ENCODE measurements at places on chromosomes 13 and 19.
A peak's percentile ranks its signal among the peaks of the same experiment; 100 is the strongest.

DNA sequence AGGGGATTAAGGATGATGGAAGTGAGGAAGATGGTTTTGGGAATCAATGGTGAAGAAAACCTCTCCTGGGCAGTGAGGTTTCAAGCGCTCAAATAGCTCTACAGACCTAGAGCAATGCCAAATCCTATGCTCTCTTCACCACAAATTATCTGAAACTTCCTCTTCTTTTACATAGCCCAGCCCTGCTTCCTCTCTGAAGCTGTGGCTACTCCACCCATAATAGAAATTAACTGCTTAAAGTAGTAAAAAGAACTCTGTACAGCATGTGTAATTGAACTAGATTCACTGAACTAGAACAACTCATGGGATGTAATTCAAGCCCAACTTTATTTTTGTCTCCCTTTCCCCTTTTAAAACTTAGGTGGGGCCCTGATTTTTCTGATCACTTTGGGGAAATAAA, 20.4 kb upstream of the IFT88 start:
- DNase-seq: no peak

DNA sequence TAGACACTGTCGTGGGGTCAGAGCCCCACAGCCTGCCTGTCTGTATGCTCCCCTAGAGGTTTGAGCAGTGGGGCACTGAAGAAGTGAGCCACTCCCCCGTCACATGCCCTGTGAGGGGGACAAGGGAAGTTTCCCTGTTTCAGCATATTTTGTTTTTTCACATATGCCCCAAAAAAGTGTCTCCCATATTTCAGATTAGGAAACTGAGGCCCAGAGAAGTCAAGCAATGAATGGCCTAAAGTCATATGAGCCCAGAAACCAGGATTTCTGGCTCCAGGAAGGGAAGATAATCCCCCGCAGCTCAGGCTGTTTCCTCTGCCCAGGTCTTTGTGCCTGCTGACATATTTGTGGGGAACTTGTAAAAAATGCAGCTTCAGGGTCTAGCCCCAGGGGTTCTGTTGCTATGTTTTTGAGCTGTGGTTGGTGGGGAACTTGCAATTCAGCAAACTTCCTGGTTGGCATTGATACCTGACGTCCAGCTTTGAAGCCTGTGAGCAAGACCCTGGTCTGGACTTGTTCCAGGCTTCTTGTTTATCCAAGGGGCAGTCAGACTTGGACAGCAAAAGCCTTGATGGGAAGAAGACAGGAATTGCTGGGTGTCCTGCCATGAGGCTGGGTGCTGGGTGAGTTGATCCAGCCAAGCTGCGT, 9.5 kb downstream of the RASL11A start:
- no peak for DNase-seq

DNA sequence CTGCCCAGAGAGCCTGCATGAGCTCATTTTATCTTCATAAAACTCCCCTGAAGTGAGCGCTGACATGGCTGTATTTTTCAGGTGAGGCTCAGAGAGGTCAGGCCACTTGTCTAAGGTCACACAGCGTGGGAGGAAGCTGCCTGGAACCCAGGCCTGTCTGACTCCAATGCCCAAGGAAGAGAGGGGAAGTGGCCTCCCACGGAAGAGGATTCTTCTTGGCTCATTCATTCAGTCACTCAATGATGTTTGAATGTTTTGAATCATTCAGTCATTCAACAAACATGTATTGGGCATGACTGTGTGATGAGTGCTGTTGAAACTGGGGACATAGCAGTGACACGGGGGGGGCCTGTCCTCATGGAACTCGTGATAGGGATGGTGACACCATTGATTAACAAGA, 12.0 kb downstream of the ACTL9 start:
- DNase-seq: no peak

DNA sequence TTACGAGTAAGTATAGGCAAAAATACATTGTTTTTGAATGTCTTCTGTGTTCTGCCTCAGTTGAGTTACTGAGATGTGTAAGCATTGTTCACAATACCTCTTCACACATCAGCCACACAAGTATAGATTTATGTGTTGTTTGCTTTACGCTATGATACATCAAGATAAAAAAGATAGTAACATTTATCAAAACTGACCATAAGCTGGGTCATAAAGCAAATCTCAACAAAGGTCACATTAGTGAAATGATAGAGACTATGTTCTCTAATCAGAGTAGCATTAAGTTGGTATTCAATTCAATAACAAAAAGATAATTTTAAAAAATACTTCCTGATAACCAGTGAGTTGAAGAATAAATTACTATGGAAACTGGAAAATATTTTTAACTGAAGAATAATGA, 127.5 kb downstream of the ZAR1L start:
- DNase-seq: no peak

DNA sequence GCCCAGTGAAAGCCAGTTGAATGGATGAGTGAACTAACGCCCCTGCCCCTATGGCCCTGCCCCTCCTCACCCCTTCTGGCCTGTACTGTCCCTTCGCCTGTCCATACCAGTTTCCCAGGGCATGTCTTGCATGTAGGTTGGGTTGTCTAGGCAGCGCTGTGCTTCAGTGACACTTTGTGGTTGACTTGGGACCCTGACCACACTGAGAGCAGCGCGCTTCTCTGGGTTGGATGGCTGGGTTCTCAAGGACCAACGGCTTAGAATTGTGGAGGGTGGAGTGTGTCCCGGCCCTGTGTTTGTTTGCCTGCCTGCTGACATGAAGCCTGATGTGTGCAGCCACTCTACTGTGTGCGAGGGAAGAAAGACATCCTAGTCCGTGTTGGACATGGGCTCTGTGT, 15.8 kb downstream of the GATAD2A start:
- DNase-seq: no peak

- DNase-seq: no peak
Measured at GRCh38 chr13:101618440-101619187, 166.1 kb downstream of the ITGBL1 start.

DNA sequence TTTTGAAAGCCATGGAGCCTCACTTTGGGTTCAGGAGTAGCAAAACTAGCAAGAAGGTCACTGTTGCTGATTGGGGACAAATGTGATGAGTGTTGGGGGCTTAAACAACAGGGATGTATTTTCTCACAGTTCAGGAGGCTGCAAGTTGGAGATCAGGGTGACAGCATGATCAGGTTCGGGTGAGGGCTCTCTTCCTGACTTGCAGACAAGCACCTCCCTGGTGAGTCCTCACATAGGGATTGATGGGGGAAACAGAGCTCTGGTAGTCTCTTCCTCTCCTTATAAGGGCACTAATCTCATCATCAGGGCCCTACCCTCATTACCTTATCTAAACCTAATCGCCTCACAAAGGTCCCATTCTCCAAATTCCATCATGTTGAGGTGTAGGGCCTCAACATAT, 179.2 kb downstream of the TSHZ3 start:
- no peak for DNase-seq

- peak; percentile 97 for DNase-seq
Measured at GRCh38 chr19:52962394-52963246, at the start of gene ZNF816. ZNF816 (minus strand) TSS chr19:52962881; CDS start chr19:52956089, 6,792 bp downstream.

- peak; percentile 29 for DNase-seq
Measured at GRCh38 chr19:16585808-16586476, 13.7 kb upstream of the SLC35E1 start.

GRCh38 chr13:33169273-33169980, 116.1 kb downstream of the STARD13 start:
- no peak for DNase-seq

DNA sequence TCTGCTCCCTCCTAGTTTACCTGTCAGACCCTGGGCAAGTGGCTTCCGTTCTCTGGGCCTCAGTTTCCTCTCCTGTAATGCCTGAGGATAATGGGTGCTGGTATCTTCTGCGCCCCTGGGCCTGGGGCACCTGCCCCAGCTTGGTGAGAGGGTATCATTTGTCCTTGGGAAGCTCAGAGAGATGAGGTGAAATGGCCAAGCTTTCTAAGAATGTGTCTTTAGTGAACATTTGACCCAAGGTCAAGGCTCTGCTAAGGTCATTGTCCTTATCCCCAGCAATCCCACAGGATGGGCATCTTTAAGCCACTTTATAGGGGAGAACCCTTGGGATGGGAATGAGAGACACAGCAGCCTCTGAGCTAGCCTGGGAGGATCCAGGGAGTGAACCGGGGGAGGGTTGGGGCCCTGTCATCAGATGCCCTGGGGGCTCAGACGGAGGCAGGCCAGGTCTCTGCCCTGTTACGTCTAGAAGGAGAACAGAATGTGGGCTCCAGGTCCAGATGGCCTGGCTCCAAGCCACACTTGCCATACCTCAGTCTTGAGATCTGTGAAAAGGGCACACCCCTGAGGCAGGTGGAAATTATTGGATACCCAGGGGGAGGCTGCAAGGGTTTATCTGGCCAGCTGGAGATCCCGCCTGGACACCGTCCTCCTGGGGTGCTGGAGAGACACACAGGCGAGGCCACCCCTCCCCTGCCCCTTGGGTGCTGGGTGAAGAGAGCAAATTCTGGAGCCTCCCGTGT, 1.1 kb upstream of the NFIC start:
- no peak for DNase-seq

DNA sequence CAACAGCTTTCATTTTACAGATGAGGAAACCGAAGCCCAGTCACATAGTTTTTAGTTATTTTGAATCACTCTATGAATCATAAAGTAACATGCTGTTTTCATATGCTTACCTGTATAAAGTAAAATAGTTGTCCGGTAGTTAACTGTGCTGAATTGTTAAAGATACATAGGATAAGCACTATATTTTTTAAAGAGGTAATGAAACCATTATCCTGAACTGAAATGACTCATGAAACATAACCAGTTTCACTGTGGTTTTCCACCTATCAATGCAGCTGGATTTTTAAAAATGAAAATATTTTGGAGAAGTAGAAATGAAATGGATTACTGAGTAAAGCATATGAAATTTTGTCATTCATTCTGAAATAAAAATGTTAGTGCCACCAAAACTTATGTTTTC, 655.0 kb downstream of the OLFM4 start:
- DNase-seq: no peak

- DNase-seq: peak; percentile 22
Measured at GRCh38 chr19:16527971-16528521, 14.2 kb downstream of the CHERP start.
